ENCODE measurements at places on chromosomes 2 and 18.
A peak's percentile ranks its signal among the peaks of the same experiment; 100 is the strongest.

DNA sequence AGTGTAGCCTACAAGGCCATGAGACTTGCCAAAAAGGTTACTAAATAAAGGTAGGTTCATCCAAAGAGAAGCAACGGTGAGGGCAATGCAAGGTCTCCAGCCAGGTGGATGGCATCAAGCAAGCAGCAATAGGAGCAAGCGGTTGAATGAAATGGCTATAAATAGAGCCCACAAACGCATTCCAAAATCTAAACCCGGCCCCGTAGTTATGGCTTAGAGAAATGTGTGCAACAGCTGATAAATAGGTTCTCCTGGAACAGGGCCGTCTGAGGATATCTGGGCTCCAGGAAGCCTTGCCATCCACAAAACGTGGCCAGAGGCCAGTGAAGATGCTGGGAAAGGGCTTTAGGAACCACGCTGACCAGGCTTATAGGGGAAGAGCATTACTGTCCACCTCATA, 146.1 kb upstream of the PID1 start:
- H3K4me1 ChIP-seq: no peaks in the 10 kb centered on the region
- H3K27me3 ChIP-seq: no peaks in the 10 kb centered on the region
- DNase-seq: no peak
- no peaks in the 10 kb centered on the region for H3K36me3 ChIP-seq

- peak overlapping the region; percentile 89 for H3K27ac ChIP-seq
- H3K4me3 ChIP-seq: peak overlapping the region; percentile 45
- no peak for DNase-seq
Observed at GRCh38 chr2:105796131-105796638, 51.5 kb downstream of the NCK2 start.

DNA sequence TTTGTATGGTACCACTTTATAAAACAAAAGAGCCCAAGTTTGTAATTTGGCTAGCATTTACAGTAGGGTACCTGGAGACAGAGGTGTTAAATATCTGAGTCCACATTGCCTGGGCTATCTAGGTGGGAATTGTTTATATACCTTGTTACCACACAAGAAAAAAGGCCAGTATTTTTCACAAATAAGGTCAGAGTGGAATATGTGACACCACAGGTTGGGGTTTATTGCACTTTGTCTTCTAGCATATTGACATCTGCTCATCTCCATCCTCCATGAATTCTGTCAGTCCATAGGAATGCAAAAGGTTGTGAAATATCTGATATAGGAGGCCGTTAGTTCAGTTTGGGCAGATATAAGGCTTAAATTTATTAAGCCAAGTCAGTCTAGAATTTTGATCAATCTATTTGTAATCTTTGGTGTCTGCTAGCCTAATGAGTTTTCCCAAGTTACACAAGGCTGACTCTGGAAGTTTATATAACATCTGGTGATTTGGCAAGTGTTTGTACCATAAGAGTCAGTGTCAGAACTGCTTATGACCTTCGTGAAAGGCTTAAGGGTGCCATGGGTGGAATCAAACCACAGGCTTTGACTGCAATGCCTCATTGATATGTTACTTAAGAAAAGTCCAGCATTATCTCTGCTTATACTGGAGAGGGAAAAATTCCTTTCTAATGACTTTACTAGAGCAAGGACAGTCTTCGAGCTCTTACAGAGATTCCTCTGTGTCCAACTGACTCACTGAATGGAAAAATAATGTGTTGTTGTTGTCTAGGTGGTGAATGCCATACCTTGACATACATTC, 11.3 kb upstream of the DPP4 start:
- peak; percentile 63 for DNase-seq
- no peaks in the 10 kb centered on the region for H3K27me3 ChIP-seq
- H3K4me1 ChIP-seq: peaks cover 39% of the 10 kb centered on the region
- H3K4me3 ChIP-seq: no peak overlapping the region

- H3K4me1 ChIP-seq: peaks cover 30% of the 10 kb centered on the region
- no peak overlapping the region for H3K4me3 ChIP-seq
- peak overlapping the region; percentile 76 for H3K27ac ChIP-seq
Observed at GRCh38 chr2:42951263-42951938, 159.0 kb upstream of the HAAO start.

DNA sequence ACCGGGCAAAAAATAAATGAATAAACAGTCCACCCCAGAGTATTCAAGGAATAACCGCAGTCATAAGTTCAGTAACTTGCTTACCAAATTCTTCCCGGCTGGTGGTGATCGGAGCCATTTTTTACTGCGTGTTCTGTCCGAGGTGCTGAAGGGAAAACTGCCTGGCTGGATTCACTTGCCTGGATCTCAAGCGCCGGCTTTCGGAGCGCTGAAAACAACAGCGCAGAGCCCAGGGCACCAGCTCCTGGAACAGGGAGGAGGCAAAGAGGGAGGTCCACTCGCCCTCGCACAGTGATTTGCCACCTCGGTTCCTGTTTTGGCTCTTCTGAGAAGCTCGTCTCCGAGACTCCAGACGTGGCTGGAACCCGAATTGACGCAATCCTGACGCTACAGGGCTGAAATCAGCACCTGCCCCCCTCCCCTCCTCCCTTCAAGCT, at the start of gene SYT4:
Gene SYT4, minus strand, starts transcription at position 327 of the 437 bp plus-strand sequence. Its CDS starts 209 bp downstream, at position 118.
- no peak within 1 kb of the TSS for H3K4me3 ChIP-seq
- H3K27me3 ChIP-seq: peaks cover 4% of the 10 kb centered on the region
- H3K36me3 ChIP-seq: no peaks in the 10 kb centered on the region
- no peaks in the 10 kb centered on the region for H3K4me1 ChIP-seq

- no peak overlapping the region for H3K27ac ChIP-seq
- no peak for DNase-seq
- peaks cover 6% of the 10 kb centered on the region for H3K36me3 ChIP-seq
- H3K4me3 ChIP-seq: no peak overlapping the region
Observed at GRCh38 chr2:232741972-232742371, 34.4 kb downstream of the KCNJ13 start.

- no peak for DNase-seq
- H3K27me3 ChIP-seq: no peaks in the 10 kb centered on the region
- no peak overlapping the region for H3K27ac ChIP-seq
- no peak overlapping the region for H3K4me3 ChIP-seq
Observed at GRCh38 chr18:59159986-59160385, 20.3 kb downstream of the SEC11C start.

GRCh38 chr18:49100226-49100968, 149.6 kb upstream of the SMAD7 start:
- DNase-seq: no peak
- H3K4me1 ChIP-seq: peaks cover 3% of the 10 kb centered on the region
- no peaks in the 10 kb centered on the region for H3K27me3 ChIP-seq
- no peaks in the 10 kb centered on the region for H3K36me3 ChIP-seq

- no peak for DNase-seq
- peaks cover 3% of the 10 kb centered on the region for H3K4me1 ChIP-seq
- no peaks in the 10 kb centered on the region for H3K36me3 ChIP-seq
- no peak overlapping the region for H3K27ac ChIP-seq
- no peak overlapping the region for H3K4me3 ChIP-seq
Observed at GRCh38 chr2:216845426-216845825, 14.4 kb downstream of the TNP1 start.

DNA sequence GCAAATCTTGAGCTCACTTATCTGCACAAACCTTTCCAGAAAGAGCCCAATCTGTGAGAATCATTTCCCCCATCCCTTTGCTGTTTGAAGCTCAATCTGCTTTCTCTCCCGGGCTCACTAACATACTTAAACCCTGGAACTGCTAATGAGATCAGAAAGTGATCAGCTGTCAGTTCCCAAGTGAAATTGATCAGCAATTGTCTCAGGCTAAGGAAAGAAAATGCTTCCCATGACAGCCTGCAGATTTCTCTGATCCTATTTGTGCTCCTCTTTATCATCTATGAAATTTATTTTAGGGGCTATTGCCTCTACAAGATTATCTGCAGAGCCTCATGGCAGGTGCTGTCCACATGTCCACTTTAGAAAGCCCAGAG, 239.0 kb upstream of the CXCR4 start:
- H3K4me3 ChIP-seq: no peak overlapping the region
- no peak overlapping the region for H3K27ac ChIP-seq
- H3K36me3 ChIP-seq: no peaks in the 10 kb centered on the region

GRCh38 chr2:146246736-146247523, 1597.9 kb upstream of the ACVR2A start:
- H3K27me3 ChIP-seq: no peaks in the 10 kb centered on the region
- no peak for DNase-seq
- H3K27ac ChIP-seq: no peak overlapping the region
- H3K36me3 ChIP-seq: no peaks in the 10 kb centered on the region

DNA sequence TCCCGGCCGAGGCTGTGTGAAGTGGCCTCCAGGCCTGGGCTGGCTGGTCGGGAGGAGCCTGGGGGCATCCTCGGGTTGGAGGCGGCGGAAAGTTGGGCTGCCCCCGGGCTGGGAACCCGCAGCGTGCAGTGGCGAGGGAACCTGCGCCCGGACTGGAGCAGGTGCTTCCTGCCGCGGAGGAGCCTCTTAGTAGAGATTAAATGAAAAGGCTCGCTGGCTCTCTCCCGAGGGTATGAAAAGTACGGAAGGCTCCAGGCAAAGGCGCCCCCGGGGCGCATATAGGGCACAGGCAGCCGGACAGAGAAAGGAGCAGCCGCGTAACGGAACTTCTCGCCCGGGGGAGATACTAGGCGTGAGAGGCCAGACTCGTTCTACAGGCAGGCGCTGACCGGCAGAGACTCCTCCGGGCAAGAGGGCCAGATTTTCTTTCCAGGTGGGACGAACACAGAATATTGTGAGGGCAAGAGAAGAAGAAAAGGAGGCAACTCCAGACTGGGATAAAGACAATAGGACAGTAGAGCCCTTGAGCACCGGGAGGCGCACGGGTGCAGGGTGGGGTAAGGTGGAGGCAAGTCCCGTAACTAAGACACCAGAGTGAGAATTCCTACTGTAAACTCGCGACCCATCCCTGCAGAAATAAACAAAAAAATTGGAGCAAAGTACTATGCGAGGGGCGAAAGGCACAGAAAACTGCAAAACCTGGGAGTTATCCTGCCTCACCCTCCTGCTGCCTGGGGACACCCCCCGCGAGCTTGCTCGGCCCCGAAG, 816 bp downstream of the CDH2 start:
- H3K4me1 ChIP-seq: peaks cover 3% of the 10 kb centered on the region
- peaks cover 55% of the 10 kb centered on the region for H3K27me3 ChIP-seq
- no peaks in the 10 kb centered on the region for H3K36me3 ChIP-seq
- H3K4me3 ChIP-seq: peak overlapping the region; percentile 7

GRCh38 chr2:72827966-72828646, 2.3 kb upstream of the EXOC6B start:
- DNase-seq: peak; percentile 75
- H3K4me1 ChIP-seq: peaks cover 51% of the 10 kb centered on the region
- H3K27me3 ChIP-seq: no peaks in the 10 kb centered on the region
- H3K4me3 ChIP-seq: no peak overlapping the region
- no peaks in the 10 kb centered on the region for H3K36me3 ChIP-seq
- H3K27ac ChIP-seq: peak overlapping the region; percentile 81

DNA sequence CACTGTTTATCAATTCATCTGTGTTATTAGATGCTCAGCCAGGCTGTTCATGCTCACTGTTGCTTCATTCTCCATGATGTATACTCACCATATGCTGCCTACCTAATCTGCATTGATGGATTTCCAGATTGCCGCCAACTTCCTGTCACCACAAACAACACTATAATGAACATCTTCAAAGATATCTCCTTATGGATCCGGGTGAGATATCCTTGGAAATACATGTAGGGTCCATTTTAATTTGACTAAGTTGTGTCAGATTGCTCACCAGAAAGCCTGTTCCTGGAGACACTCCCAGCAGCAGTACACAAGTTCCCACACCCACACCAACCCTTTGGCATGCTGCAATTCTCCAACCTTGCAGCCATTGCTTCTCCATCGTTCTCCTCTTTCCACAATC, 547.5 kb upstream of the TNP1 start:
- no peaks in the 10 kb centered on the region for H3K36me3 ChIP-seq
- no peak overlapping the region for H3K27ac ChIP-seq
- no peaks in the 10 kb centered on the region for H3K27me3 ChIP-seq
- H3K4me3 ChIP-seq: no peak overlapping the region

- H3K4me3 ChIP-seq: no peak overlapping the region
- no peak overlapping the region for H3K27ac ChIP-seq
- peaks cover 7% of the 10 kb centered on the region for H3K4me1 ChIP-seq
- no peaks in the 10 kb centered on the region for H3K36me3 ChIP-seq
Observed at GRCh38 chr18:21444465-21445212, 155.9 kb downstream of the ESCO1 start.

GRCh38 chr18:13287372-13287771, 68.8 kb downstream of the LDLRAD4 start:
- H3K36me3 ChIP-seq: no peaks in the 10 kb centered on the region
- no peaks in the 10 kb centered on the region for H3K27me3 ChIP-seq
- no peaks in the 10 kb centered on the region for H3K4me1 ChIP-seq
- H3K27ac ChIP-seq: no peak overlapping the region

- no peak overlapping the region for H3K27ac ChIP-seq
- H3K4me3 ChIP-seq: no peak overlapping the region
- no peak for DNase-seq
- no peaks in the 10 kb centered on the region for H3K36me3 ChIP-seq
Observed at GRCh38 chr2:75071766-75072165, 113.3 kb downstream of the POLE4 start.

- DNase-seq: peak; percentile 41
- no peaks in the 10 kb centered on the region for H3K27me3 ChIP-seq
- peaks cover 27% of the 10 kb centered on the region for H3K4me1 ChIP-seq
- H3K27ac ChIP-seq: peak overlapping the region; percentile 27
- H3K4me3 ChIP-seq: no peak overlapping the region
- H3K36me3 ChIP-seq: no peaks in the 10 kb centered on the region
Observed at GRCh38 chr2:32715981-32716380, 88.1 kb downstream of the TTC27 start.

DNA sequence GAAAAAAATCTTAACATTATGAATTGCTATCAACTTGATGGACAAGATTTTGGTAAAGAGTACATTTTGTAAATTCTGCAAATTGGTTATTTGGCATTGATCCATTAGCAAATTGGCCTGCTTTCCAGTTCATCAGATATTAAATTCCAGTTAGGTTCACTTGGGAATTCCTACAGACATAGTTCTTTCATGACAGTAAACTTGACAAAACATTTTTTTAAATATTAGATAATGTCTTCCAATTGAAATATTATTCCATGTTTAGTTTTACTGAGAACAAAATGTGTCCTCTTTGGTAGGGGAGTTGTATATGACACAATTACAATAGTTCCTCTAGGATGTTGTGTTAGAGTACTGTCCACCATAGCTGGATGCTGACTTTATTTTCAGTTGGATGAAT, 141.9 kb downstream of the LCLAT1 start:
- H3K4me3 ChIP-seq: no peak overlapping the region
- no peaks in the 10 kb centered on the region for H3K4me1 ChIP-seq
- no peak overlapping the region for H3K27ac ChIP-seq
- H3K27me3 ChIP-seq: no peaks in the 10 kb centered on the region
- DNase-seq: no peak

DNA sequence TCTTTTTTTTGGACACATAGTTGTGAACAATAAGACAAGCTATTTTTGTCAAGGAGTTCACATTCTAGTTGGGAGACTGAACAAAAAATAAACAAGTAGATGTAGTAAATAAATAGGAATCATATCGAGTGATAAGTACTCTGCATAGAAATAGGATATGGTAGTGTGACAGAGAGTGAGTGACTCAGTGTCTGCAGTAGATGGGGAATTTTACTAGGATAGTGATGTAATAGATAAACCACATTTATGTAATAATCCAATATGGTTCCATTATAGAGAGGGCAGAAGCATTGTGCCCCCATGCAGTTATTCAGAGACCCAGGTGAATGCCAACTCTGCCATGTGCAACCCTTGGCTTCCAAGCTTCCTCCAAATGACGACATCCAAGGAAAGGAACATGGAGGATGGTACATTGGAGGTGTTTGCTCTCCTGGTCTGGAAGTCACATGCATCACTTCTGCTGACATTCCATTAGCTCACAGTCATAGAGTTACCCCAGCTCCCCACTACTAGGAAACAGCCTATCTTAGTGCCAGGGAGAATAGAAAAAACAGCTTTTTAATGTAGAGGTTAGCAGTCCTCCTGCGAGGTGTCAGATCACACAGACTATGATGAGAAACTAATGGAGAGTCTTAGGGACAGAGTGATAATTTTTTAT, 595.4 kb downstream of the NYAP2 start:
- H3K4me1 ChIP-seq: no peaks in the 10 kb centered on the region
- no peaks in the 10 kb centered on the region for H3K27me3 ChIP-seq
- no peak overlapping the region for H3K27ac ChIP-seq
- H3K36me3 ChIP-seq: no peaks in the 10 kb centered on the region
- H3K4me3 ChIP-seq: no peak overlapping the region
- no peak for DNase-seq

Measured in keratinocyte (primary cell).